ENCODE measurements at places on chromosomes 6 and 20.

DNA sequence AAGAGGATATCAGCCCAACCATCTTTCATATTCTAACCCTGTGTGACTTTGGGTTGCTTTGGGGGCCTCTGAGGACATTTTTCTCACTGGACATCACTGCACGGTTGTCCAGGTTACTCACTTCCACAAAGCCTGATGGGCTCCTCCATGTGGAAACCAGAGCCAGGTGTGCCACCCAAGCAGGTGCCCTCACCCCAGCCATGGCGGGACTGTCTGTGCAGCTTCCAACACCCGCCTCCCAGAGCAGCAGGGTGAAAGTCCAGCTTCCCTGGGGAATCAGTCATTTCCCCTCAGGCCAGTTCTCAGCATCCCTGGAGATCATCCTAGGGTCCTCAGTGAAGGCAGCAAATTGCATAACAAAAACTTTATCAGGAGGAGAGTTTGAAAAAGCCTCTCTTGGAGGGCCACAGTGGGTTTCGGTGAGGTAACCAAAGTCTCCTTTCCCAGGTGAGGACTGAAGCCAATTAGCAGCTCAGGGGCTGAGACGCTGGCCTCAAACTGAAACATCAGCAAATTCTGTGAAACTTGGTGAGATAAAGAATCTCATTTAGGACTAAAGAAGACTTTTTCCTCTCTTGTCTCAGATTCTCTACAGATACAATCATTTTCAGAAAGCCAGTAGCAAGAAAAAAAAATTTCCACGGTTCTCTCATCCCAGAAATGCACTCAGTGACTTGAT is 289.6 kb upstream of the CDH4 start:
- no peak for DNase-seq

- no peak for DNase-seq
These were observed 88.0 kb downstream of the MRPL14 start for GRCh38 chr6:44039191-44039719.

DNA sequence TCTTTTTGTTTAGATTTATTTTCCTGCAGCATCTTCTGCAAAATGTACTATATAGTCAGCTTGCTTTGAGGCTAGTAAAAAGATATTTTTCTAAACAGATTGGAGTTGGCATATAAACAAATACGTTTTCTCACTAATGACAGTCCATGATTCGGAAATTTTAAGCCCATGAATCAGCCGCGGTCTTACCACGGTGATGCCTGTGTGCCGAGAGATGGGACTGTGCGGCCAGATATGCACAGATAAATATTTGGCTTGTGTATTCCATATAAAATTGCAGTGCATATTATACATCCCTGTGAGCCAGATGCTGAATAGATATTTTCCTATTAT is 3.2 kb downstream of the FOXC1 start:
- no peak for DNase-seq

DNA sequence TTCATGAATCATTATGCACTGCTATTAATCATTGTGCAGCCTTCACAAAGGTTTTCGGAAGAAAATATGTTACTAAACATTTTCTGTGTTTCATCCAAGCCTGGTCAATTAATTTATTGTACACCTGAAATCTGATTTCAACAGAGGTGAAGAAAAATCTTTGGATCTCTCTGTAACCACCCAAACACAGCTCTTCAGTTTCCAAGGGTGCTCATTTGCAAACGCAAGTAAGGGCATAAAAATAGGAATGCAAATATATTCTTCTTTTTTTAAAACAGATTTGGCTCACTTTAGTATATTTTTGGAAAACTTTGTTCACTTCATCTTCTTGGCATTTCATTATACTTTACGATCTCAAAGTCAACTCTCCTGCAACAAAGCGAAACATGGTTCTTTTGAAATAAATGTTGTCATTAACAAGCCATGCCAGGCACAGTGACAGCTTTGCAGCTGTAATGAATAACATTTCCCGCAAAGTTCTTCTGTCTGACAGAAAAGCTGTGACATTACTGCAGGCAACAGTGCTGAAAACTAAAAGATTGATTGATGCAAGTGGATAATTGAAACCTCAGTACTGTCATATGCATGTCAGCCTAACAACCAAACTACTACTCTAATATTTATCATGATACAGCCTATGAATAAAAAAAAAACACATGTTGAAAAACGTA is 348.3 kb downstream of the FRK start:
- DNase-seq = no peak

DNA sequence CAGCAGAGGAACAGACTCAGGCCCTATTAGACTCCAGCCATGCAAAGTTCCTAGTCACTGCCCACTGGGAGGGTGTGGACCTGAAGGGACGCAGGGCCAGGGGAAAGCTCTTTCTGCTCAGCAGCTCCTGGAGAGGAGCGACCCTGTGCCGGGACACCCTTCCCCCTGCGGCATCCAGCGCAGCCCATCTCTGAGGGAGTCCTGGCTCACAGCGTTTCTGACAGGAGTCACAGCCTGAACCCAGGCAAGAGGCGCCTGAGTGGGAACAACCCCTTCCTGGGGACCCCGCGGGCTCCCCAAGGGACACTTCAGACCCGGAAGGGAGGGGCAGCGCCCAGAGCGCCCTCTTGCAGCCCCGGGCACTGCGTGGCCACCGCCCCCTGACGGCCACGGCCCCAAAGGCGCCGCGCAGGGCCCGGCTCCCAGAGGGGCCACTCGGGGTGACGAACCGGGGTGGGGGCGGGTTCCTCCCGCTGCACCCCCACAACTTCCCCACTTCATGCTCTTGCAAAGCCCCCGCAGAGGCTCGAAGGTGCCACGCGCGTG is 862 bp downstream of the UCKL1 start:
- no peak for DNase-seq

GRCh38 chr6:114404339-114404955 is 61.6 kb upstream of the HS3ST5 start:
- no peak for DNase-seq

- DNase-seq = no peak
These were observed 10.5 kb upstream of the FAM83C start for GRCh38 chr20:35302421-35303335.

DNA sequence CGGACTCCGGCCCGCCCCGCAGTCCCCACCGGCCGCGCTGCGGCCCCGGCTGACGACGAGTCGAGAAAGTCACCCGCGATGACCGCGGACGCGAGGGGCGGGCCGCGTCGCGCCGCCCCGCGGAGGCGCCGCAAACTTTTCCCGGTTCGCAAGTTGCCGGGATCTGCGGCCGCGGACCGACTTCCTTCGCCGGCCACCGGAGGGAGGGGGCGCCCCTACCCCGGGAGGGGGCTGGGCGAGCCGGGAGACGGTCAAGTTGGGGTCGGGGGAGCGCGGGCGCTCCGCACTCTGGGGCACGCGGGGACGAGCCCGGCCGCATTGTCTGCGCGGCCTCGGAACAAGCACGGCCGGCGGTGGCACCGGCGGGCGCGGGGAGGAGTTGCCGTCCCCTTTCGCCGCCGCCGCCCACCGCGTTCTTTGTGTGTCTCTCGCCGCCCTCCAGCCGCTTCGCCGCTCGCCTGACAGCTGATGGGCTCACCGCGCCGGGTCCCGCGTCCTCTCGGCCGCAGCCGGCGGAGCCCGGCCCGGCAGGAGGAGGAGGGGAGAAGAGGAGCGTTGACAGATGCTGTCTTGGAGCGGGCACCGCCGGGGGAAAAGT is 131.6 kb downstream of the OGFRL1 start:
- DNase-seq = no peak

DNA sequence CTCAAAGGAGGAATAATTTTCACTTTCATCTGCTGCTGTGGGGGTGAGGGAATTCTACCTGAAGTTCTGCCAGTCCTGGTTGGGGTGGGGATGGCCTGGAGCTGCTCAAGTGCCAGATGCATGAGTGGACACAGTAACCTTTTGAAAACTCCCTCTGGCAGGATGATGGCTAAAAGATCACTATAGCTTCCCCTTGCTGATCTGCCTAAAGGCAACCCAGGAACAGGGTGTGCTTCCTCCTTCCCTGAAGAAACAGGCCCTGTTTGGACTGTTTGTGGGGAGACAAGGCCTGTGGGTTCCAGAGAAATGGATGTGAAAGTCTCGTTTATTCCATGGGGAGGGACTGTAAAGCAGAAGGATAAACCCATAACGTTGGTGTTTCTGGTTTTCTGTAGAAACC is 176.9 kb downstream of the DTNBP1 start:
- DNase-seq = no peak

- no peak for DNase-seq
These were observed 189.0 kb downstream of the JARID2 start for GRCh38 chr6:15434823-15435380.
